NCI-H1694 treated with DMSO at 0.1 percent for 48 hours (cell line): ENCODE measurements at places on chromosomes 3 and 15.
A peak's percentile ranks its signal among the peaks of the same experiment; 100 is the strongest.

GRCh38 chr3:49498239-49498638 lies 28.2 kb downstream of the DAG1 start:
- DNase-seq, result no peak

DNA sequence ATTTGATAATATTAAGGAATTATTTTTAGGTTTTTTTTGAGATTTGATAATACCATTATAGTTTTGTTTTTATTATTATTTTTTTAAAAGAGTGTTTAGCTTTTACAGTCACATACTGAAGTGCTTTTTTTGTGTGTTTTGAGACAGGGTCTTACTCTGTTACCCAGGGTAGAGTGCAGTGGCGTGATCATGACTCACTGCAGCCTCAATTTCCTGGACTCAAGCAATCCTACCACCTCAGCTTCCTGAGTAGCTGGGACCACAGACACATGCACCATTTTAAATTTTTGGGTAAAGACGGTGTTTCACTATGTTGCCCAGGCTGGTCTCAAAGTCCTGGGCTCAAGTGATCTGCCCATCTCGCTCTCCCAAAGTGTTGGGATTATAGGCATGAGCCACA lies 73.0 kb downstream of the SUMF1 start:
- no peak for DNase-seq

- no peak for DNase-seq
These were observed 76.3 kb upstream of the SLCO2A1 start for GRCh38 chr3:134105876-134106556.

GRCh38 chr3:126005951-126006350 lies 37.0 kb downstream of the ROPN1B start:
- DNase-seq, result no peak

- DNase-seq, result no peak
These were observed 106.3 kb downstream of the RORA start for GRCh38 chr15:61122647-61123375.

- DNase-seq, result peak; percentile 81
These were observed 108.5 kb upstream of the PFN2 start for GRCh38 chr3:150079029-150079739.
